NCI-H187 treated with DMSO at 0.1 percent for 48 hours (cell line): ENCODE measurements at places on chromosomes 2 and 18.

- DNase-seq = no peak
Measured at GRCh38 chr2:113872201-113872600, 17.7 kb upstream of the ACTR3 start.

- DNase-seq = no peak
Measured at GRCh38 chr18:65748321-65748720, 2.5 kb upstream of the CDH7 start.

DNA sequence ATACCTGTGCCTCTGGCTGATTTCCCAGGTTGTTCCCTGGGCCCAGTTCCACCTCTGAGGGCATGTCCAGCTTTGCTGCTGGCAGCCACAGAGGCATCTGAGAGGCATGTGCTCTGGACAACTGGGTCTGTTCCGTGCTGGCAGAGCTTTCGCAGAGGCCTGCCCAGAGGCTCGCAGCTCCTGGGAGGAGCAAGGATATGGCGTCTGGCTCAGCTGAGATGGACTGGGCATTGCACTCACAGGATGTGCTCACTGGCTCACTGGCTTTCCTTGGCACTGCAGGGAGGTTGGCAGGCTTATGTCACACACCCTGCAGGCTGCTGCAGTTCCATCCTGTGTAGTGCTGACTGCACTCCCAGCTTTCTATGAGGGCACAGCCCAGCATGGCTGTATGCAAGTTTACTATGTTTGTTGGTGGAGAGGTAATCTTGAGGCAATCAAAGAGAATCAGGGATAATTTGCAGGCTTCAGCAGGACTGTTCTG is 172.3 kb downstream of the PRKCE start:
- DNase-seq = no peak

GRCh38 chr2:60641811-60642788 is 88.6 kb upstream of the BCL11A start:
- no peak for DNase-seq

- DNase-seq = no peak
Measured at GRCh38 chr2:112542984-112543661, 858 bp downstream of the POLR1B start.

- DNase-seq = no peak
Measured at GRCh38 chr2:182951948-182952663, 85.7 kb upstream of the FRZB start.

DNA sequence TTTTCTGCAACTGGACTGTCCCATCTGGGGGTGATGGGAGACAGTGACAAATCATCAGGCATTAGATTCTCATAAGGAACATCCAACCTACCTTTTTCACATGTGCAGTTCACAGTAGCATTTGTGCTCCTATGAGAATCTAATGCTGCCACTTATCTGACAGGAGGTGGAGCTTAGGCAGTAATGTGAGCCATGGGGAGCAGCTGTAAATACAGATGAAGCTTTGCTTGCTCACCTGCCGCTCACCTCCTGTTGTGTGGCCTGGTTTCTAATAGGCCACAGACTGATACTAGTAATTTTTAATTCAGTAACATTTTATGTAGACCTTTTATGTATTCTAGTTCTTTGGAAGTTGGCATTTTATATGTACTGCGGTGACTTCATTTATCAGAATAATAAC is 180.1 kb upstream of the SPOPL start:
- no peak for DNase-seq

- DNase-seq = no peak
Measured at GRCh38 chr2:239891698-239892097, 133.4 kb downstream of the NDUFA10 start.

- no peak for DNase-seq
Measured at GRCh38 chr2:44207102-44207501, 38.4 kb downstream of the PPM1B start.

DNA sequence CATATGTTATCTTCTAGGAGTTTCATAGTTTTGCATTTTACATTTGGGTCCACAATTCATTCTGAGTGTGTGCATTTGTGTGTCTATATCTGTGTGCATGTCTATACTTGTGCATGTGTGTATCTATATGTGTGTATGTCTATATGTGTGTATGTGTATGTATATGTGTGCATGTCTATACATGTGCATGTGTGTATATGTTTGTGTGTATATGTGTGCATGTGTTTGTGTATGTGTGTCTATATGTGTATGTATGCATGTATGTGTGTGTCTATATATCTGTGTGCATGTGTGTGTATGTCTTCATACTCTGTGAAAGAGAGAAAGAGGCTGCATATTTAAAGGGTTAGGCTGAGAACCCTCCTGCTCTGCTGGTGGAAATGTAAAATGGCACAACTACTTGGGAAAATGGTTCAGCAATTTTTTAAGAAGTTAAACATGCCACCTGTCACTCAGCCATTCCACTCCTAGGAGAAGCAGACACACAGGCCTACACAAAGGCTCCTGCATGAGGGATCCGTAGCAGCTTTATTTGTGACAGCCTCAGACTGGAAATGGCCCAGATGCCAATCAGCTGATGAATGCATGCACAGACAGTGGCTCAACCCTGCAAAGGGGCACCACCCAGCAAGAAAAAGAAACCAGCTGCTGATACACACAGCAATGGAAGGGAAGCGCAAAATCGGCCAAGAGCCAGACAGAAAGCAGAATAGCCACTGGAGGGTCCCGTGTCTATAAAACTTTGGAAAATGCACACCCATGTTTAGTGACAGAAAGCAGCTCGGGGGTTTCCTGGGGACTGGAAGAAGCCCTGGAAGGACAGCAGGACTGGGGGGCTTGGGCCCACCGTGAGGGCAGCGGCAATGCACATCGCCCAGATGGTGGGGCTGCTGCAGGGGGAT is 146.8 kb downstream of the SEPTIN10 start:
- peak; percentile 19 for DNase-seq
